CD4-positive, alpha-beta T cell treated with Interleukin-1 beta for 1 hour (primary cell): ENCODE measurements at places on chromosomes 6 and 20.

DNA sequence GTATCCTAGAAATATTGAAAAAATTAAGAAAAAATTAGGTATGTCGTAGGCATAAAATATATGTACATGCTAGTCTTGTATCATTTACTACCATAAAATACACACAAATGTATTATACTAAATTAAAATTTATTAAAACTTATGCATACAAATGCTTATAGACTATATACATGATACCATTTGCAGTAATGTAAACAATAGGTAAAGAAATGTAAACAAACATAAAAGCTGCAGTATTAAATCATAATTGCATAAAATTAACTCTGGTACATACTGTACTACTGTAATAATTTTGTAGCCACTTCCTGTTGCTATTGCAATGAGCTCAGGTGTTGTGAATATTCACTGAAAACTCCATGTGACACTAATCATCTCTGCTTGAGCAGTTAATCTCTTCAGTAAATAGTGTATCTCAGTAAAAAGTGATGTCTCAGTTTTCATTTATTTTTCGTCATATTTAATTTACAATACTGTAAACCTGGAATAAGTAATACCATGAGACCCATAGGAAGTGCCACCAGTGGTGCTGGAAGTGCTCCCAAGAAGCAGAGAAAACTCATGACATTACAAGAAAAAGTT is 29.3 kb downstream of the RALGAPB start:
- no peak for DNase-seq

DNA sequence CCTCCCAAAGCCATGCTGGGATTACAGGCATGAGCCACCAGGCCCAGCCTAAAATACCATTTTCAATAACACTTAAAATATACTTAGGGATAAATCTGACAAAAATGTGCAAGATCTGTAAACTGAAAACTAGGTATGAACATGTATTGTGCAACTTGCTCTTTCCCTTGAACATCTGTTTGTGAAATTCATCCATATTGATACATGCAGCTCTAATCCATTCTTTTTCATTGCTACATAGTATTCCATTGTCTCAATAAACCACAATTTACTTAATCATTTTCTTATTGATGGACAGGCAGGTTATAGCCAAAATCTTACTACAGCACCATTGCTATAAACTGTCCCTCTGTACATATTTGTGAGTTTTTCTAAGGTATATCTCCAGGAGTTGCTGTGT is 4.7 kb upstream of the SLC22A16 start:
- DNase-seq, result no peak

- peak; percentile 4 for DNase-seq
Measured at GRCh38 chr20:18504479-18505060, 3.2 kb upstream of the SEC23B start.

DNA sequence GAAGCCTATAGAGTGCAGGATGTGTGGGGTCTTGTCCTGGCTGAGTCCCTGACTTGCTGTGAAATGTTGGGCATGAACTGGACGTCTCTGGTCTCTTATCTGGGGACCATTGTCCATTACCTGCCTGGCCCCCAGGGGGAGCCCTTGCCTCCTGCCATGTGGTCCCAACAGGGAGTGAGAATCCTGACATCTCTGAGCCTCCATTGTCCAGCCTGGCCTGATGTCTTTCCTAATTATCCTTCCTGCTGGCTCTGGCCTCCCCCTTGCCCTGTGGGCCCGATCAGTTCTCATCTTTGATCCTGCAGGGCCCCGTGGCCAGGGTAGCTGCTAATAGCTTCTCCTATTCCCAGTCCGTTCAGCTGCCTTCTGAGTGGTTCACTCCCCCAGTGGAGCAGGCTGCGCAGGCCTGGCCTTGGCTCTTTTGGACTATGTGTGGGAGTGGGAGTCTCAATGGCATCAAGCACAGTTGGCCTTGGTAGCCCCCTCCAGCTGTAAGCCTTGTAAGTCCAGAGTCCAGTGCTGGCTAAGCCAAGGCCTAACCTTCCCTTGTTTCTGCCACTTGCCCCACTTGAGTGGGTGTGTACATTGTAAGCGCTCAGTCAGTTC is 77.9 kb upstream of the RALY start:
- peak; percentile 44 for DNase-seq

DNA sequence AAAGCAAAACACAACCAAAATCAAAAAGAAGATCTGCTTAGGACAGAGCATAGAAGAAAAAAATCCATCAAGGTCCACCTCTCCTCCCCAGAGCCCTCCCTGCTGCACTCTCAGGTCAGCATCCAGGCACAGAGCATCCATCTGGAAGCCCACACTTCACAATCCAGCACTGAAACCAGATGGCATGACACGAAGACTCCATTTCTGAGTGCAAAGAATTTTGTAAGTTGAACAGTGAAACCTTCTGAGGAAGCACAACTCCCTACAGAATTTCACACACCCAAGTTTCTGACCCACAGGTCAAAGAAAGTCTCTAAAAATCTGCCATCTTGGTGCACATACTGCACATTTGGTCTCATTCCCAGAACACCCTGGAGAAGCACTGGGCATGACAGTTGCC is 128.8 kb upstream of the STXBP5 start:
- no peak for DNase-seq

GRCh38 chr6:165807249-165807960 is 144.4 kb upstream of the PDE10A start:
- DNase-seq, result no peak

DNA sequence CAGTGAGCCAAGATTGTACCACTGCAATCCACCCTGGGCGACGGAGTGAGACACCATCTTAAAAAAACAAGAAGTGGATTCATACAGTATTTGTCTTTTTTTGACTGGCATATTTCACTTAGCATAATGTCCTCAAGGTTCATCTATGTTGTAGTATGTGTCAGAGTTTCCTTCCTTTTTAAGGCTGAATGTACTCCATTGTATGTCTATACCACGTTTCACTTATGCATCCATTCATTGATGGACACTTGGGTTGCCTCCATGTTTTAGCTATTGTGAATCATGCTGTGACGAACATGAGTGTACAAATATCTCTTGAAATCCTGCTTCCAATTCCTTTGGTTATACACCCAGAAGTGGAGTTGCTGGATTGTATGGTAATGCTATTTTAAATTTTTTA is 28.9 kb upstream of the FAM83D start:
- no peak for DNase-seq

DNA sequence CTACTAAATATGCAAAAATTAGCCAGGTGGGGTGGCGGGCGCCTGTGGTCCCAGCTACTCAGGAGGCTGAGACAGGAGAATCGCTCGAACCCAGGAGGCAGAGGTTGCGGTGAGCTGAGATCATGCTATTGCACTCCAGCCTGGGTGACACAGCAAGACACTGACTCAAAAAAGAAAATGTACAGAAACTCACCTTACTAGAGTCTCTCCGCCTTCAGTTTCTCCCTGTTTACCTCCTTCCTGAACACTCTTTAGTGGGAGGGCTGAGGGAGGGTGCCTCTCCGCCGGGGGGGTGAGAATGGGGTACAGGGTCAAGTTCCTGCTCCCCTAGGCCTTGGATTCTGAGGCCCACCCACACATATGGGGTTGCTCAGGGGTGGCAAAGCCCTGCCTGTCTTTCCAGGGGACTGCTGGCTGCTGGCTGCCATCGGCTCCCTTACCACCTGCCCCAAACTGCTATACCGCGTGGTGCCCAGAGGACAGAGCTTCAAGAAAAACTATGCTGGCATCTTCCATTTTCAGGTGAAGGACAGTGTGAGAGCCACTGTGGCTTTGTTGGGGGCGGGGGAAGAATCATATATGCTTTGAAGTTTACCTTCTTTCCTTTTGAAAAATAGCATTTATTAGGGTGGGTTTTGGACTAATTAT is 13.4 kb downstream of the CAPN11 start:
- DNase-seq, result no peak

DNA sequence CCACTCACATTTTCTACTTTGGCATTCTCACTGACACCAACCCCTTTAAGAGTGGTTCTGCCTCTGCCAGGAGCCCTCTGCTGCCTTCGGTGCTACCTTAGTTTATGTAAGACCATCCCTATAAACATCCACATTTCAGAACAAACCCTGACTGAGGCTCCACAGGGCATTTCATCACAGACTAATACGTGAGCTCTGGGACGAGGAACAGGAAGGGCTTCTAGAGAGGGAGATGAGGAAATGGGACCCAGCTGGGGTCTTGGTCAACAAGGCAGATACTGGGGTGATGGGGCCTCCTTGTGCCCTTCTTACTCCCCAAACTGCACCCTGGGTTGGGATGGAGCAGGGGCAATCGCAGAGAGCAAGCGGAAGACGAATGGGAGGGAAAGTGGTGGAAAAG is 86.5 kb upstream of the FYN start:
- no peak for DNase-seq

DNA sequence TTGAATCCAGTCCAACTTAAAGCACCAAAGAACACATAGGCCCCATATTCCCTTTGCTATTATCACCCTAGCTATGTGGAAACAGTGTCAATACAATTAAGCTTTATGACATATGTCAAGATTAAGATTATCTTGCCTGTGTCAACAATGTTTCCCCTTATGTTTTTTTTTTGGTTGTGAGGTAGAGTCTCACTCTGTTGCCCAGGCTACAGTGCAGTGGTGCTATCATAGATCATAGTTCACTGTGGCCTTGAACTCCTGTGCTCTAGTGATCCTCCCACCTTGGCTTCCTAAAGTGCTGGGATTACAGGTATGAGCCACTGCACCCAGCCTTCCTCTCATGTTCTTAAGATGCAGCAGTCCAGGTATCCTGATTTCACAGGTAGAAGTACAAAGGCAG is 17.8 kb downstream of the AFG1L start:
- no peak for DNase-seq

- DNase-seq, result no peak
Measured at GRCh38 chr6:118304321-118304720, 243.8 kb upstream of the PLN start.

- no peak for DNase-seq
Measured at GRCh38 chr6:85252085-85252484, 197.8 kb upstream of the NT5E start.

DNA sequence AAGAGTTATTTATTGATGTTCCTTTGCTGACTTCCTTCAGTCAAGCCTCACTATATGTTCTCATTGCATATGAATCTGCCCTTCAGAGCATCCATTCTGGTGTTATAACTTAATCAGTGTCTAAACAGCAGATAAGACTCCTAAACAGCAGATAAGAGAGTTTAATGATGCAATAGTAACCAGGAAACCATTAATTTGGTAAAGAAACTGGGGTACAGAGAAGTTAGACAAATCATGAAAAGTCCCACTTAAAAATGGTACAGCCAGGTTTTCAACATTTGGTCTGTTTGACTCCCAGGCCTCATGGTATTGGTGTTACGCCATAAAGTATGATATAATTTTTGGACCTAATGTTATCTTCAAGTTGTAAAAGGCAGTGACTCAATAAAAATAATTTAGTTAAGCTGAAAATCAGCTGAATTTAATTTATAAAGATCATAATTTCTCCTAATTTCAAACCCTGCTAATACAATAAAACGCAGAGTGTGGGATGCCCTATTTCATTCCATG is 127.4 kb upstream of the DST start:
- DNase-seq, result no peak

- DNase-seq, result no peak
Measured at GRCh38 chr20:4166726-4167035, 151.3 kb upstream of the RNF24 start.

DNA sequence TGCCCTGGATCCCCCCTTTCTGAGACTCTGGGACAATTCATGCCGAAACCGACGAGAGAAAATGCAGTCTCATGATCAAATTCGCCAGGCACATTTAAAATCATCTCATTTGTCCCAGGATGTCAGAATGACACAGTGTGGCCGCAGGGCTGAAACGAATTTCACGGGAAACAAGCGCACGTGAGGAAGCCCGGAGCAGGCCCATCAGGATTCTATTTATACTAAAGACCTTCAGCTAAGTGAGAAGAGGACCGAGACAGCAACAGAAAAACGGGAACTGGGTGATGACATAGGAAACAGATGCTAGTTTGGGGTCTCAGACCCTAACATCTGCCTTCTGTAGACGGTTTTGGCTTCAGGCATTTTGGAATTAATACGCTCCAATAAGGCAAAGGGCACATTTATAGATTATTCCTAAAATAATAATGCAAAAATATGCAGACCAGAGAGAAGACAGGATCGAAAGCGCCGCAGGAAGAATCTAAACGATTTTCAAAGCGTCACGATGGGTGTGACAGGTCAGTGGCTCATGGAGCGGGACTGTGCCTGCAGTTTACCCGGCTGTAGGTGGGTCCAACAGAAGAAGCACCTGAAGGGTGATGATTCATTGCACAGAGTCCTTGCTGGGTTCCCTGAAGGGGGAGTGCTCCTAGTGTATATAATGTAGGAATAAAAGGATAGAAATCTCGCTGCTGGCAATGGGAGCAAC is 80.8 kb upstream of the MPC1 start:
- DNase-seq, result no peak

DNA sequence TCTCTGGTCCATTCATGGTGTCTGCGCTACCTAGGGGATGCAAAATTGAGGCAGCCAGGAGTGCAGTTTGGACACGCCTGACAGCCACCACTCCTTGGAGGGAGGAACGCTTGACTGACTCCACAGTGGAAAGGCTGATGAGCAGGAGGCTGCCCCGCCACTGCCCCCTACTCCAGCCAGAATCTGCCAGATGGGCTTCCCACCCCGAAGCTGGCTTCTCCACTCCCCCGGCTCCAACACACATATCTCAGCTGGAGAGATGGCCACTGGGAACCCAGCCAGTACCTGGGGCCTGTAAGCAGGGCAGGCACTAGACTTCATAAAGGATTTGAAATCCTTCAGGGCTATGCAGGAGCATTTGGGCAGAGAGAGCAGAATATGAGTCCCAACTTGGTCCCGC is 51.4 kb upstream of the BLCAP start:
- no peak for DNase-seq

GRCh38 chr20:34468951-34469350 is 47.3 kb upstream of the DYNLRB1 start:
- no peak for DNase-seq

- DNase-seq, result no peak
Measured at GRCh38 chr6:118659513-118660217, 8.3 kb upstream of the CEP85L start.

- peak; percentile 46 for DNase-seq
Measured at GRCh38 chr6:4210629-4211419, 75.4 kb upstream of the ECI2 start.
